ENCODE measurements at places on chromosomes 4 and X.

GRCh38 chrX:95505721-95506120 is 1178.9 kb upstream of the DIAPH2 start:
- no peak for DNase-seq

DNA sequence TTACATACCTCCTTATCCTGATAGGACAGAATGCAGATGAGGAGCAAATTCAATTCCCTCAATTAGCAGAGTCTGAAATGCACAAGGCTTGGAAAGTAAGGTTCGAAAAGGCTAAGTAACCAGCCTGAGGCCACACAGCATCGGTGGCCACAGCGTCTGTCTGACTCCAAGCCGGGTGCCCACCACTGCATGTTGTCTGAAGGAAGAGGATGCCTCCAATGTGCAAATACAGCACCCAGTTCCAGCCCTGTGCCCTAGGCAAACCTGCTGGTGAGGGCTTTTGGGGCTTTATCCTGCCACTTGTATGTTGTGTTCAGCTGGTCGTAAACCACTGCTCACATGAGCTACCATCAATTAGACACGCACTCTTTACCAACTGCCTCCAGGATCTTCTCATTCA is 48.6 kb upstream of the PPP2R2C start:
- no peak for DNase-seq

- no peak for DNase-seq
Observed at GRCh38 chr4:112736718-112737135, 99.8 kb downstream of the LARP7 start.

- DNase-seq = no peak
Observed at GRCh38 chr4:33160126-33160525, 2440.0 kb downstream of the PCDH7 start.

DNA sequence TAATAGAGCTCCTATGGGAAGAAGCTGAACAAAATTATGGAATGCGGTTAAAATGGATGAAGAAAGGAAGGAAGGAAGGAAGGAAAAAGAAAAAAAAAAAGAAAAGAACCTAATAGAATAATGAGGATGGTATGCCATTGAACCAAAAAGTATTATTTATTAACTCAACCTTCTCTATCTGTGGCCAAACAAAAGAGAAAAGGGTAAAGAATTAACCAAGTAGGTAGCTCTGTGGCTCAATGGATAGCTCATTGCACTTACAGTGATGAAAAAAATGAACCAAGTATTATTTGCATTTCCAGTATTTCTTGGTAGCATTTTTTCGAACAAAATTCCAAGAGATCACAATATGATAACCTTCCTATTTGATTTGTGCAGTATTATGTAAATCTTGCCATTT is 56.9 kb upstream of the SLC39A8 start:
- no peak for DNase-seq

DNA sequence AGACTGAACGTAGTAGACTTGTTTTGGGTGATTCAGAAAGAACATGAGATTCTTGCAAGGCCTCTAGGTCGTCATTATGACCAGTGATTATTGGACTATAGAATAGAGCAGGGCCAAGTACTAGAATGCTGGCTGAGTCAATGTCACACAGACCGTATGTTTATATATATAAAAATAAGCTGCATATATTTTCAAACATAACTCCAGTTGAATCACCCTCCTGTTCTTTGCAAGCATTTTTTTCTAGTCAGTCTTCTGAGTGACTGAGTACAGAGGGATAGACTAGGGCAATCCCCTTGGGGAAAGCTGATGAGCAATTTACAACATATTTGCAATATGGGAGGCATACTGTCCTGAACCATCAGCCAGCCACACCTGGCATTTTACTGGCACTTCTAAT is 48.4 kb upstream of the PRPS1 start:
- DNase-seq = no peak

- no peak for DNase-seq
Observed at GRCh38 chrX:20459410-20460350, 193.0 kb upstream of the RPS6KA3 start.

DNA sequence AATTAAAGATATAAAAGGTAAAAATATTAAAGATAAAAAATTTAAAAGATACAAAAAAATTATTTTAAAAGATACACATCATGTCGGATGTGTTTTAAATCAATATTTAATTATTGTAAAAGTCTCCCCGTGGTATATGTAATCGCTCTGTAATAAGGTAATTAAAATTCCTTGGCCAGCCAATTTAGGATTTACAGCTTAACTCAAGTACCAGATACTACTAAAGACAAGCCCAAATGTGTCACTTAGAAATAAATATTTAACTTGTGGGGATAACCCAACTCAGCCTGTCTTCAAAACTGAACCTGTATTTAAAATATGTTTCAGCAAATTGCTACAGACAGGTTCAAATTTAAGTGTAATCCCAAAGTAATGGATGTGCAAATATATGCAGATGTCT is 56.0 kb downstream of the GPR82 start:
- no peak for DNase-seq

GRCh38 chr4:36351082-36351666 is 69.8 kb downstream of the DTHD1 start:
- no peak for DNase-seq

DNA sequence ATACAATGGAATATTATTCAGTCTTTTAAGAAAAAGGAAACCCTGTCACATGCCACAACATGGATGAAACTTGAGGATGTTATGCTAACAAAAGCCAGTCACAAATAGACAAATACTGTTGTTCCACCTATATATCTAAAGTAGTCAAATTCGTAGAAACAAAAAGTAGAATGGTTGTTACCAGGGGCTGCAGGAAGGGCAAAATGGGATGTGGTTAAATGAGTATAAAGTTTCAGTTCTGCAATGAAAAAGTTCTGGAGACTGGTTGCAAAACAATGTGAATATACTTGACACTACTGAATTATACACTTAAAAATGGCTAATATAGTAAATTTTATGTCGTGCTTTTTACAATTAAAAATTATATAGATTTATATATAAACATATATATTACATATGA is 12.2 kb downstream of the SPOCK3 start:
- no peak for DNase-seq

DNA sequence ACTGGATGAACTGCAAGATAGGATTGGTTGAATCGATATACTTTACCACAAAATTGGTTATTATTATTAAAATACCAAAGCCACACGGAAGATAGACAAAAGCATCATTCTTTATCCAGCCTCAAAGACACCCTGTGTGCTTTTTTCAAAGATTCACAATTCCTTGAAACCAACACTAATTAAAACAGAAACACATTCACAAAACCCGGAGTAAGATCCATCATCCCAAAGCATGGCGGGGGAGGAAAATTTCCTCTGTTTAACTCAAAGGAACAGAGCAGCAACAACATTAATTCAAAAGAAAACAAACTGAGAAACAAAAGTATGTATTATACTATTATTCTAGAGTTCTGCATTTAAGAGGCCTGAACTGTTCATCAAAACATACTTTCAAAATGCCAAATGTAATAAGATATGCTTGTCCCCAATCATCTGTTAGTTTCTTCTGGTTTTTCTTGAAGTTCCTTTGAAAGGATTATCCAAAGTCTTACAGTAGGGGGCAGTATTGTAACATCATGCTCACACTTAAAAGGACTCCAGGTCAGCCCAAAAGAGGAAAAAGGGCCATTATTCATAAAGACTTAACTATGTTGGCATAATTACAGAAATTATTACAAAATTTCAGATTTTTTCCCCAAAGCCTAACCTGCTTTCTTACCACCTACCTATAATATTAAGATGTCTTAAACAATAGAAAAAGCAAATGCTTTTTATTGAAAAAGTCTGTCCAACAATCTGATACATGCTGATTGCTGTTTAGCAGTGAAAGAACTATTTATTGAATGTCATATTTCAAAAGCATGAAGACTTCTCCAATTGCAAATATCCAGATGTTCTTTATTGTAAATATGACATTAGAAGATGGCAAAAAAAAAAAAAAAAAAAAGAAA is 168.7 kb downstream of the SCFD2 start:
- DNase-seq = peak; percentile 40

- DNase-seq = no peak
Observed at GRCh38 chr4:1767061-1767769, 25.9 kb upstream of the FGFR3 start.

DNA sequence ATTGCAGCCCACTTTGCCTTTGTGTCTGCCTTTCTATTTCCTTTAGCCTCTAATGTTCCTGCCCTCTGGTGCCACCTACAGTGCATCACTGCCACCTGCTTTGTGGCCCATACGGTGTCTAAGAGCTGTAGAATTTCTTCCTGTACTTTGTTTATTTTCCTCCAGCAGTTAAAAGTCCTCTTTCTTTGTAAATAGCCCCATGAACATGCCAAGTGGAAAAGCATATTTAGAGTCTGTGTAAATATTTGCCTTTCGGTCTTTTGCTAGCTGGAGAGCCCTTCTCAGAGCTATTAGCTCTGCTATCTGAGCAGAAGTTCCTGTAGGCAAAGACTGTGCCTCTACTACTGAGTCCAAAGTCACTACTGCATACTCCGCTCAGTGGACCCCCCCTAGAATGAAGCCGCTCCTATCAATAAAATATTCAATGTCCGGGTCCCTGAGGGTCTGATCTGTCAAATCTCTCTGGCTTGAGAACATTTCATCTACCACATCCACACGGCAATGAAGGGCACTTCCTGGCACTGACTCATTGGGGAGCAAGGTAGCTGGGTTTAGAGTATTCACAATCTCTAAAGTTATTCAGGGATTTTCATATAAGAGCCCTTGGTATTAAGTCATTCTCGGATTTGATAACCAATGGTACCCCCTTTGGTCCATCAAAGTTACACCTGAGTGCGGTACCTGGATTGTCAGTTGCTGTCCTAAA is 36.3 kb downstream of the SULT1E1 start:
- DNase-seq = no peak

DNA sequence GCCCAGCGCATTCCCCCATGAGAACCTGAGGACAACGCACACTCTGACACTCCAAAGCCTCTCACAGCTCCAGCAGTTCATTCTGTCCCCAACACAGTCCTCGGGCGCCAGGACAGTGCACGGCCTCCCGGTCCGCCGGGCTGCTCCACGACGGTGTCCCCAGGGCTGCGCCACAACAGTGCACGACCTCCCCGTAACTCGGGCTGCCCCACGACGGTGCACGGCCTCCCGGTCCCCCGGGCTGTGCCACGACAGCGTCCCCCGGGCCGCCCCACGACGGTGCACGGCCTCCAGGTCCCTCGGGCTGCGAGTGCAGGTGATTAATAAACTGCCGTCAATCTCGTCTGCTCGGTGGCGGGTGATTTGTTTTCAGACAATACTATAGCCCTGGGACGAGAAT is 585.1 kb upstream of the FRG1 start:
- DNase-seq = no peak
